Muscle of back (tissue), 13 donors: ENCODE measurements at places on chromosomes 1 and 21. TPM values are rescaled to one million over a fixed set of nuclear protein-coding genes. Genes with fewer than 3 reads are reported as not detected.

The PLA2G2D gene
- polyA plus RNA-seq = not detected

The PIGR gene
- 0.04 TPM for polyA plus RNA-seq

The ILDR2 gene
- 2.5 TPM for polyA plus RNA-seq

- no peak for DNase-seq
Measured at GRCh38 chr1:198491028-198491427, 49.5 kb downstream of the ATP6V1G3 start.

The CR1L gene
- polyA plus RNA-seq = 0.19 TPM

DNA sequence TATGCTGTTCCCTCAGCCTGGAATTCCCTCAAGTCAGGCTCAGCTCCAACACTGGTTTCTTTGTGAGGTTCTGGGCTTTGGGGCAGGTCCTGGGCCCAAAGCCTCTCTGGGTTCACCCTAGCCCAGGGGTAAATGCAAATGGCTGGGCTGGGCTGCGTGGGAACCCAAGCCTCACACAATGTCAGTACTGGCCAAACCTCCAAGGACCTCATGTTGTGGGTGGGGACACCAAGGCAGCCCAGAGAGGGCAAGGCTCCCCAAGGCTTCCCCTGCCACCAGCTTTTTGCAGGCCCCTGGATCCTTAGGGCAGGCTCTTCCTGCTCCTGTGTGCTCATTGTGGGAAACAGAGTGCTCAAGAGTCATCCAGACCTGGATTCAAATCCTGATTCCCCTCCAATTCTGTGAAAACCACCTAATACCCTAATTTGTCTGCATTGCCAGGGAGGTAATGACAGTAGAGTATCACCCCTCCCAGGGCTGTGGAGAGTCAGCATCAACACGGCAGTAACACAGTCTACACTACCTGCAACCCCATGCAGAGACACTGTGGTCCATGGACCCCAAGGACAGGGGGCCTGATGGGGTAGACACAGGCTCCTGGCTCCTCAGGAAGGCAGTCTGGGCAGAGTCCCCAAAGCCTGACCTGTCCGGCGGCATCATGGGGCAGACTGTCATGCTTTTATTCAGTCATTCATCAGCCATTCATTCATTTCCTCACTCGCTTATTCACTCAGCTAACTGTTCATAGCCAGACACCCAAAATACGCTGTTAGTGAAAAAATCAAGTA, 85.7 kb downstream of the DMRTB1 start:
- no peak for DNase-seq

The BOLA1 gene
- 10.7 TPM for polyA plus RNA-seq

- no peak for DNase-seq
Measured at GRCh38 chr1:235928197-235928596, 61.5 kb upstream of the LYST start.

The FCER1G gene
- polyA plus RNA-seq = 17.1 TPM

- DNase-seq = no peak
Measured at GRCh38 chr1:43659212-43660166, 9.5 kb downstream of the KDM4A start.

DNA sequence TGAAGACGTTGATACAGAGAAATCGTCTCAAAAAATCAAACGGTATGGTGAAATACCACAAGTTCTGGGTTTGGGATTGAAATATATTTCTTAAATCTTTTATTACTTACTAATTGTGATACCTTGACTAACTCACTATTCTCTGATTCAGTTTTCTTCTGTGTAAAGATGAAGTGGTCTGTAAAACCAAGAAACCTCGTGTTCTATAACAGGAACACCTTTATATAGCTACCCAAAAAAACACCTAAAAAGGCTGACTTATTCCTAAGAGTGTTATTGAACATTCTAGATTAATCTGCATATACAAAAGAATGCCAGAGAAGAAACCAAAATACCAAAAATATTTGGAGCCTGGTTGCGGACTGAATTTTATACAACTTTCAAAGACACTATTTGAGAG, 721 bp downstream of the LRRIQ3 start:
- no peak for DNase-seq

The RHEX gene
- polyA plus RNA-seq = 0.22 TPM

DNA sequence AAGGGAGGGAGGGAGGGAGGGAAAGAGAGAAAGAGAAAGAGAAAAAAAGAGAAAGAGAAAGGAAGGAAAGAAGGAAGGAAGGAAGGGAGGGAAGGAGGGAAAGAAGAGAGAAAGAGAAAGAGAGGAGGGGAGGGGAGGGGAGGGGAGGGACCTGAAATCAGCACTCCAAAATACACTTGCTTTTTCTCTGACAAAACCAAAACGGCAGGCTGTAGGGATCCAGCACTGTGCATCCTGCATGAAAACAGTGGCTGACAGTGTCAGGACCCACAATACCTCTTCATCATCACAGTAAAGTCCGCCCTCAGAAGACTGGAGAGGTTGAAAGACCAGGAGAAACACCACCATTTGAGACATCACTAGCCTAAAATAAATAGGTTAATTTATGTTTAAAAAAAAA, 156.0 kb upstream of the SOD1 start:
- DNase-seq = no peak

DNA sequence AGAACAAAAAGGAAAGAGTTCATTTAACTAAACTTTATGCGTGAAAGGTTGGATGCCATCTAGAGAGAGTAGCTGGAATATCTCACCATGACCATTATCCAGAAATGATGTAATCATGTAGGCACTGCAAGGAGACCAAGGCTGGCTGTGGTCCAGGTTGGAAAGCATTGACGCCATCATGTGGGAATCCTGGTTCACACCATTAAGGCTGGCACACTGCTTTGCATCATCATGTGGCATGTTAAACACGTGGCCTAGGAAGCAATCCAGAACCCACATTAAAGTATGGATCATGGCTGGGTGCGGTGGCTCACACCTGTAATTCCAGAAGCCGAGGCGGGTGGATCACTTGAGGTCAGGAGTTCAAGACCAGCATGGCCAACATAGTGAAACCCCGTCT, 4.3 kb downstream of the ADAMTS1 start:
- peak; percentile 34 for DNase-seq

- DNase-seq = no peak
Measured at GRCh38 chr1:58003059-58003458, 543.5 kb downstream of the OMA1 start.

The CAPZB gene
- 229 TPM for polyA plus RNA-seq

The LRRC3 gene
- polyA plus RNA-seq = 4.3 TPM

DNA sequence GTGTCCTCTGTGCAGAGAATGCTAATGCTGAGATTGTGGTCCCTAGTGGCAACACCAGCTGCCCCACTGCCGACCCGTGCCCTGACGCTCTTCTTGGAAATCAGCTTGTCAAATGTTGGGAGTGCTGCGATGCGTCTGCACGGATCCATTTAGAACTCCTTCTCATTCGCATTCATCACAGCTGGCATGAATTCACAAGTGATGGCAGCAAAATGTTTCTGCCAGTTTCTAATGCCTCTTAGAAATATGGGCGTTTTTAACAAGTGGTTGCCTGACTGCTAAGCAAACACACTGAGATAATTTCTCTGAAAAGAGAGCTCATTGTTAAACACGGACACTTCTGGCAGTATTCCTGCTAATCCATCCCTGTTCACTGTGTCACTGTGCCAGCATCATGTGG, 131.9 kb upstream of the KCNJ6 start:
- peak; percentile 12 for DNase-seq

- DNase-seq = no peak
Measured at GRCh38 chr1:200372885-200373181, 37.0 kb downstream of the ZNF281 start.

- no peak for DNase-seq
Measured at GRCh38 chr1:53507116-53507820, 48.1 kb downstream of the DMRTB1 start.

GRCh38 chr1:56535939-56536338, 43.4 kb downstream of the PLPP3 start:
- no peak for DNase-seq

The ZMYND12 gene
- 0.41 TPM for polyA plus RNA-seq

DNA sequence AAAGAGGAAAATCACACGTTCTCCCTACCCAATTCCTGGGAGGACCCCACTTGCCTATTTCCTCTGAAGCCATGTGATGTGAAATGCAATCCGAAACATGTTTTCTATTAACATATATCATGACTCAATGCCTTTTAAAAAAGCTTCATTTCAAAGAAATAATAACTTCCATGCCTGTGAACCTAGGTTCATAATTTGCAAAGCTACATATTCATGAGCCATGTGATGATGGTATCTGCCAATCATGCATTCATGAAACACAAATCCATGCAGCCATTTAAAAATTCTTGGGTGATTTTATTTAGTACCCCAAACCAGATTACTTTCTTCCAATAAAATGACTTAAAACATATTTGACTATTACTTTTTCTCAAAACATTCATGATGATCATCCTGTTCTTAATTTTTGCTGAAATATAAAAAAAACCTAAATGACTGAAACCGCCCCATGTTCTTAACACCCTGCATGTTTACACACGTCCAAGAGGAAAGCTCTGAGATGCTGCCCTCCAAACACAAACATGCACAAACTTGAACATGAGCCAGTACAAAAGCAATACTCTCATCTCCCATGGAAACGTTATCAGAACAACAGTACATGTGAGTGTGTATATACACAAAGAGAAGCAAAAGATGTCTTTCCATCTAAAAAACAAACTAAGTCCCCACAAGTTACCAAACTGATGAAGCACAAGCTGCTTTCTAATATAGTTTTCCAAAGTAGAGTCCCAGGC, 140.1 kb downstream of the TGFBR3 start:
- no peak for DNase-seq

GRCh38 chr21:37381883-37382585, 15.5 kb downstream of the DYRK1A start:
- no peak for DNase-seq

DNA sequence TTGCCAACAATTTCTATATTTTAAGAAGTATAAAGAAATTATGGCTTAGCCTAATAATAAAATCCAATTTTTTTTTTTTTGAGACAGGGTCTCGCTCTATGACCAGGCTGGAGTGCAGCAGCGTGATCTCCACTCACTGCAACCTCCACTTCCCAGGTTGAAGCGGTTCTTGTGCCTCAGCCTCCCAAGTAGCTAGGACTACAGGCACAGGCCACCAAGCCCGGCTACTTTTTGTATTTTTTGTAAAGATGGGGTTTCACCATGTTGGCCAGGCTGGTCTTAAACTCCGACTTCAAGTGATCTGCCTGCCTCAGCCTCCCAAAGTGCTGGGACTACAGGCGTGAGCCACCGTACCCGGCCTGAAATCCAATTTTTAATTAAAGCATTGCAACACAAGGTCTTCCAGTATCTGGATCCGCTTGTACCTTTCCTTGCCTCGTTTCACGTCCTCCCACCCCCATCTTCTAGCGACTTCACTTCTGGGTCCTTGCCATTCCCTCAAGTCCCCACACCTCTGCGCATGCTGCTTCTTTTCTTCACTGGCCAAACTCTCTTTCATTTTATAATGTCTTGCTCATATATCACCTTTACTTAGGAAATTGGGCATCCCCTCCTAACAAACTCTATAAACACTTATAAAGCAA, 2.3 kb downstream of the FUBP1 start:
- no peak for DNase-seq

DNA sequence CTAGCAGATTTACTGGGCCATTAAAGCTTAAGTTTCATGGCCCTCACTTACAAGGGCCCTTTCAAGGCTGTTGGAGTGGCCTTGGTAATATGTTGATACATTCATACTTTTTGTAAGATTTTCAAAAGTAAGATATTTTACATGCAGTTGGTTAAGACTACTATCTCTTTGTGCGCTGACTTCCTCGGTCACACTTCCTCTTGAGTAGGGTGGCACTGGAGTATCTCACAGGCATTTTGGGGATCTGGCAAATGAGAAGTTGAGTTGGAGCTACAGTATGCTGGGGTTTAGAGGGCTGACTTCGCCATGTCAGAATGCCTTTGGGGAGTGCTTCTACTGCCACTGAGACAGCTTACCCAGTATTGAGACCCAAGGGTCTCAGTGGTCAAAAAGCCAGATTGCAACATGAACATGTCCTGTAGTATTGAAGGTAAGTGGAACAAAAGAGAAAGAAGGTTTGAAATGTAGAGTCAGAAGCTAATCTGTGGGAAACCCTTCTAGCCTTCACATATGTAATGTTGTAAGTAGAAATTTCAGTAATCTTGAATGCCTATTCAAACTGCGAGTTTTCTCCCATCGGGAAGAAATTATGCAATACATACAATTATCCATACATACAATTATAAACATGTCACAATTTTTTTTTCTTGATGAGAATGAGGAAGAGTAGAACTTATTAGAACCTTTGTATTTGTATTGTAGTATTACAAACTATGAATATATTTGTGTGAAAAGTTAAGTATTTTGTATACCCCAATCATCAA, 32.3 kb upstream of the RALGPS2 start:
- no peak for DNase-seq

The S100A1 gene
- polyA plus RNA-seq = 9.4 TPM

DNA sequence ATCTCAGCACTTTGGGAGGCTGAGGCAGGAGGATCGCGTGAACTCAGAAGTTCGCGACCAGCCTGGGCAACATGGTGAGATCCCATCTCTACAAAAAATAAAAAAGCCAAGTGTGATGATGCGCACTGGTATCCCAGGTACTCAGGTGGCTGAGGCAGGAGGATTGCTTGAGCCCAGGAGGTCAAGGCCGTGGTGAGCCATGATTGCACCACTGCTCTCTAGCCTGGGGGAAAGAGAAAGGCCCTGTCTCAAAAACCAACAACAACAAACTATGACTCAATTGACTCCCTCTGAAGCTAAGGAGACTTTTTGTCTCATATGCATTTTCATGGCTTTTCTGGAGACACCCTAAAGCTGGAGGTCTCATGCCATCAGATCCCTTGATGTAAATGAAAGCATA, 118.8 kb downstream of the CCDC185 start:
- DNase-seq = no peak

The LENEP gene
- not detected for polyA plus RNA-seq

- DNase-seq = peak; percentile 56
Measured at GRCh38 chr1:203089651-203090045, 3.8 kb upstream of the MYOG start.

GRCh38 chr1:160024195-160024905, 7.4 kb downstream of the PIGM start:
- DNase-seq = no peak

DNA sequence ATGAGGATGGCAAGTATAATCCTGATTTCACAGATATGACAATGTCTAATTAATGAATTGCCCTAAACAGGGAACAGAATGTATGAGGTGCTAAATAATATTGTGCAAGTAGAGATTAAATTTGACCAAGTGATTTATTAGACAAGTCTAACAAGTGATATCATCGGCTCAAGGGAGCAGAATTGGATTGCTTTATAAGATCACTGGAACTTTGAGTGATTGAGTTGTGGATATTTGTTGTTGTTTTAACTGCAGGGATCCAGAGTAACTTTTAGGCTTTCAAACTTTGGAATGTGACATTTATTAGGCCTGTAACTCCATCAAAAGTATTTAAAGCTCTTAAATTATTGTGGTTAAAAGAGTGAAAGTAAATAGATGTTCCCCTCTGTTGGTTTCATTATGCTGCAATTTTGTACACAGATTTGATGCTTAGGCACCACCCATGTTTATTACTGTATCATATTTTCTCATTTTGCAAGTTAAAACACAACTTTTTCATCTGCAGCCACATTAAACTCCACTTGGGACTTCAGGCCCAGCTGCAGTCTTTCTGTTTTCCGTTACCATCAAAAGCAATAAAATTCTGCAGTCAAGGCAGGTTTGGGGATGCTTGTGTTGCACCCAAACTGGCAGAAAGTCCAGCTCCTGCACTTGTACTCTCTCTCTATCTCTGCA, 206.6 kb downstream of the HLX start:
- DNase-seq = no peak

The CHIA gene
- not detected for polyA plus RNA-seq

GRCh38 chr1:147809236-147809635, 48.8 kb upstream of the GJA5 start:
- no peak for DNase-seq
